ENCODE measurements at places on chromosomes 5 and 9. TPM values are rescaled to one million over a fixed set of nuclear protein-coding genes. Genes with fewer than 3 reads are reported as not detected.

DNA sequence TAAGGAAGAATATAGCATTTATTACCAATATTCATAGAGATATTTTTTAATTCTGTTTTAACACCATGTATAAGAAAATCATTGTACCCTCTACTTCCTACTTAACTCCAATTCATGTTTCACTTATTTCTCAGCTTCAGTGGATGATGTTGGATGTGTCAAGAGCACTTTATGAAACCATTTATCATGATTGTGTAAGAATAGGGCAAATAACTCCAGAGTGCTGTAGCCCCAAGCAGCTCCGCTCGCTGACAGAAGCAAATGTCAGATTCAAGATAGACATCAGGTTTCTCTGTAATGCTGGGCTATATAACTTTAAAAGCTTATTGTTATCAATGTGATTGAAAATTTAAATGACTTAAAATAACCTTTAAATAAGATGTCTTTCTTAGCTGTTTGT lies 50.4 kb downstream of the MAST4 start:
- H3K36me3 ChIP-seq = no peaks in the 10 kb centered on the region
- no peaks in the 10 kb centered on the region for H3K4me1 ChIP-seq
- DNase-seq = no peak

DNA sequence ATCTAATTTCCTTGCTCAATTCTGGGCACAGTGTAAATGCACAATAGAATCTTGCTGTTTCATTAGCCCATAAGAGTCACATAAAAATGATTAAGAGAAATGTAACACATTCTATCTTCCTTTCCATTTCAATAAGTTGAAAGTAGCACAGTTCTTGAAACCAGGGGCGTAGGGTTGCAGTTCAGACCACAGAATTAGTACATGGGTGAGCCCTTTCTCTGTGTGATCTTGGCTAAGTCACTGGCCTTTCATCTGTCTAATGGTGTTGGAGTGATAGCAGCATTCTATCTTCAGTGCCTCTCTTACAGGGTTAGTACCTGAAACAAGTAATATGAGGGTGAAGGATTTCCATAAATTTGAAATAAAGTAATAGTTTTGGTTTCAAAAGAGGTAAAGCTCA lies 445.3 kb upstream of the ZNF462 start:
- no peaks in the 10 kb centered on the region for H3K36me3 ChIP-seq
- no peak overlapping the region for H3K27ac ChIP-seq
- no peak for DNase-seq
- H3K27me3 ChIP-seq = peaks cover 3% of the 10 kb centered on the region
- H3K4me3 ChIP-seq = no peak overlapping the region
- no peaks in the 10 kb centered on the region for H3K4me1 ChIP-seq

DNA sequence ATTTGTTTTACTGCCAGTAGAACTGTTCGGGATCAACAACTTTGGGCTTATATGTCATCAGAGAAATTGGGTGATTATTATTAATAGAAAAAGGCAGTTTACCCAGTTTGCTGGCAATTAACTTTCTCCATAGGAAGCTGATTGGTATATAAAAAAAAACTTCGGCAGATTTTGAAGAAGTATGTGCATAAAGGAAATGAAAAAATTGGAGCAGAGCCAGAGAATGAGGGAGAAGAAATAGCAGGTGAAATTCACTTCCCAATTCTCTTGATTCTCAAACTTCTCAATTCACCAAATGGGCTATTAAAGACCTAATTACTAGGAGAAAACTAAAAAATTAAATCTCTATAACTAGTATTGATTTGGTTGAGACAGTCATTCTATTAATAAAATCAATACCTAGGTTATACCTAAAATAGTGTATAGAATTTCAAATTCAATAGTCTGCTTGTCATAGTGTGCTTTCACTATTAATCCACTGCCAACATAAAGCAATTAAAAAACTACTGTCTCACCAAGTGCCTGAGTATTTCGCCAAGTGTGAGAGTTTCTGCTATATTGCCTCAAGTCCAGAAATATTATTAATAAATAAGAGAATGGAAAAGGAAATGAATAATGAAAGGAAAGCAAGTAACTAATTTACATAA lies 47.5 kb downstream of the STX17 start:
- peaks cover 21% of the 10 kb centered on the region for H3K36me3 ChIP-seq
- H3K27me3 ChIP-seq = no peaks in the 10 kb centered on the region
- H3K4me1 ChIP-seq = peaks cover 23% of the 10 kb centered on the region
- H3K4me3 ChIP-seq = no peak overlapping the region
- H3K27ac ChIP-seq = no peak overlapping the region

DNA sequence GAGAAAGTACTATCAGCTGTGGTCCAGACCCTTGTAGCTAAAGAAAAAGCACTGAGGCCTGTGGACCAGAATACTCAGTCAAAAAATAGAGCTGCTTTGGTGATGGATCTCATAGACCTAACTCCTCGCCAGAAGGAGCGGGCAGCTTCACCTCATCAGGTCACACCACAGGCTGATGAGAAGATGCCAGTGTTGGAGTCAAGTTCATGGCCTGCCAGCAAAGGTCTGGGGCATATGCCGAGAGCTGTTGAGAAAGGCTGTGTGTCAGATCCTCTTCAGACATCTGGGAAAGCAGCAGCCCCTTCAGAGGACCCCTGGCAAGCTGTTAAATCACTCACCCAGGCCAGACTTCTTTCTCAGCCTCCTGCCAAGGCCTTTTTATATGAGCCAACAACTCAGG lies 8.9 kb downstream of the RAB24 start:
- H3K36me3 ChIP-seq = peaks cover 34% of the 10 kb centered on the region
- no peak overlapping the region for H3K27ac ChIP-seq
- no peak overlapping the region for H3K4me3 ChIP-seq
- peaks cover 28% of the 10 kb centered on the region for H3K4me1 ChIP-seq
- no peak for DNase-seq
- H3K27me3 ChIP-seq = no peaks in the 10 kb centered on the region

DNA sequence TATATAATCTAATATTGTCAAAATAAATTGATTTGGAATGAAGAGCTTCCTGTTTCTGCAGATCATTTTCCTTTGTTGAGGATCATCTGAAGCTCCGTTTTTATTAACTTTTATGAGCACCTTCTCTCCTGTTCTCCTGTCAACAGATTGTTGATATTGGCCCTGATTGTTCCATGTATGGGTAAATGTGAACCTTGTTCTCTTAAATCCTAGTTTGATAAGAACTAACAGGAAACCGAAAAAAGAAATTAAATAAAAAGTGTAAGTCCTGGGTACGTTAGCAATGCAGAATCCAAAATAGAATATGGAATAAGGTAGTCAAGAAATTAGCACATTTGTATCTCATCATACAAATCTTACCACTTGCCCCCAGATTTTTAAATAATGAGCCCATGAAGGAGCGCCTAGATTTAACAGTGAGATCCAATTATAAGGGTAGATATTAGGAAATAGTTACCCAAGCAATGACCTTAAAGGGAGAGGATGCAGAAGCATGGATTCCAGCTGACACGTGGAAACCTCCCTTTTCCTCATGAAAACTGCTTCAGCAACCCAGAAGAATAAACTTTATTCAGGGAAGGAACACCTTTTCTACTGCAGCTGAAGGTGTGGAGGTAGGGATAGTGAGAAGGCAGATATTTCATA lies 80.8 kb upstream of the PIK3R1 start:
- no peak overlapping the region for H3K27ac ChIP-seq
- no peaks in the 10 kb centered on the region for H3K27me3 ChIP-seq
- no peaks in the 10 kb centered on the region for H3K36me3 ChIP-seq
- H3K4me1 ChIP-seq = no peaks in the 10 kb centered on the region

The SCGB3A2 gene
- not detected for total RNA-seq

The GFI1B gene
- not detected for total RNA-seq

The ARL14EPL gene
- total RNA-seq = not detected

The EQTN gene
- not detected for total RNA-seq

The JAKMIP2 gene
- total RNA-seq = 0.17 TPM
